ENCODE measurements at places on chromosomes 7 and 10.
A peak's percentile ranks its signal among the peaks of the same experiment; 100 is the strongest.

DNA sequence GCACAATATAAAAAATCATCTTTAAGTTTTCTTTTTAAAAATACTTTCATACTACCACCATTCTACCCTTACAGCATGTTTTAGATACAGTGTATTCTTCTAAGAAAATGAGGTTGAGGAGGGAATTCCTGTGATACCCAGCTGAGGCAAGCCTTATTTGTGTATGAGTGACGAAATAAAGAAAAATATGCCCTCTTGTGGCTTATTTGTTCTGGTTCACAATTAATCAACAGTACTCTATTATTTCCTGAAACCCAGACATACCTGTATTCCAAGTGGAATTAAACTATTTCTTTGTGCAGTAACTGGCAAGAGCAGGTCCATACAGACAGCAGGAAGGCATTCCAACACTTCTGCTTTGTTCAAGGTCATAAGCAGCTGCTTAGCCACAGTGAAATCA is 4.5 kb upstream of the SEMA3D start:
- H3K4me1 ChIP-seq = no peaks in the 10 kb centered on the region
- peak; percentile 41 for DNase-seq
- H3K27ac ChIP-seq = no peak overlapping the region
- H3K27me3 ChIP-seq = peaks cover 8% of the 10 kb centered on the region

DNA sequence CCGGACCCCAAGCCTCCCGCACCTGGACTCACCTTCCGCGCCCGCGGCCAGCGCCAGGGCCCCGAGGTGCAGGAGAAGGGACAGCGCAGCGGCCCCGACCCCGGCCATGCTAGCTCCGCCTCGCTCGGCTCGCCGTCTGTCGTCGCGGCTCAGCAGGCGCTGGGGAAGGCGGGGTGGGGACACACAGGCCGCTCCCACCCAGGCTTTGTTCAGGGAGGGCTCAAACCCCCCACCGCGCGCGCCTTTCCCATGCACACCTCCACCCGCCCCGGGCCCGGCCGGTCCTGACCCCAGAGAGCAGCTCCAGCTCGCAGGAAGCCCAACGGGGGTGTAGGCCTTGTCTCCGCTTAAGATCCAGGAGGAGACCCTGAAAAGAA is at the start of gene KCP:
Gene KCP, minus strand, starts transcription at position 141 of the 377 bp plus-strand sequence. Its CDS starts 33 bp downstream, at position 108.
- no peak within 1 kb of the TSS for H3K27ac ChIP-seq
- H3K4me1 ChIP-seq = peaks cover 21% of the 10 kb centered on the region
- H3K4me3 ChIP-seq = no peak within 1 kb of the TSS

DNA sequence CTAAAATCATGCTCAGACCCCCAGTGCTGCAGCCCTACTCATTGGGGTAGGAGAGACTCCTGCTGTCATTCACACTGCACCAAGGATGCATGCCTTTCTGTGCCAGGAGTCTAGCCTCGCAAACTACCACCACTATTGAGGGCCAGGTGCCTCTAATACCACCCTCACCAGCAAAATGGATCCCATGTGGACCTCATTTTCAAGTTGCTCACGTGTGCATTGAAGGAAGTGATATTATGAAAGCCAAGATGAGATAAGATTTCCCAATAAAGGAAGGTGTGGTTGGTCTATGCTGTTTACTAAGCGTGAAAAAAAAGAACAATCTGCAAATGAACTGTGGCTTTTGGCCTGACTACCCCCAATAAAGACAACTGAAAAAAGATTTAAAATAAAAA is 7.2 kb upstream of the LAMTOR4 start:
- no peak overlapping the region for H3K27ac ChIP-seq
- H3K4me1 ChIP-seq = peaks cover 11% of the 10 kb centered on the region
- no peaks in the 10 kb centered on the region for H3K27me3 ChIP-seq
- DNase-seq = no peak
- no peak overlapping the region for H3K4me3 ChIP-seq
- H3K36me3 ChIP-seq = no peaks in the 10 kb centered on the region

DNA sequence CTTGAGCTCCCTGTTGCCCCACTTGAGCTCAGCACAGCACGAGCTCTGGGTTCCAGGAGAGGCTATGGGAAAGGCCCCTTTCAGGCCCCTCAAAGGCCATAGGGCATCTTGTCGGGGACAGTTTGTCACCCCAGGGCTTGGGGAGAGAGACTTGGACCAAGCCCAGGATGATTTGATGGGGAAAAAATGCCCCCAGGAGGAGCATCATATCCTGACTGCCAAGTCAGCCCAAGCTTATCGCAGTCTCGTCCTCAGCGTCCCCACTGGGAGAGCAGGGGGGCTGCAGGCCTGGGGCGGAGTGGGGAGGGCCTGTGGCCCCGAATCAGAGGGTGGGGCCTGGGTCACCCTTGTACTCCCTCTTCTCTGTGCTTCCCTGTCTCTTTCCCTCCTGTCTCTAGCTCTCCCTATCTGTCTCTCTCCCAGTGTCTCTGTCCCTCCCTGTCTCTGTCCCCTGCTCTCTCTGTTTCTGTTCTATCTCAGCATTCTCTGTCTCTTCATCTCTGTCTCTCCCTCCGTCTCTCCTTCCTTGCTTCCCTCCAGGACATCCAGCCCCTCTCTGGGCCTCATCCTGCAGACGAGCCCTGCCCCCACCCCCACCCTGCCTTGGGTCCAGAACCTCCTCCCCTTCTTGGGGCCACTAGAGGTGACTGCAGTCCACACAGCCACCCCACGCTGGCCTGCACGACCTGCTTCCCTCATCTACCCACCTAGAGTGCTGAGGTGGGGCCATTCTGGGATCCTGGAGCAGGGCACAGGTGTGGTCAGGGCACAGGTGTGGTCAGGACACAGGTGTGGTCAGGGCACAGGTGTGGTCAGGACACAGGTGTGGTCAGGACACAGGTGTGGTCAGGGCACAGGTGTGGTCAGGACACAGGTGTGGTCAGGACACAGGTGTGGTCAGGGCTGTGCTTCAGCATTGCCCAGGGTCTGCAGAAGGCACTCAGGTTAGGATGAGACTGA is 17.3 kb upstream of the GRIFIN start:
- H3K4me1 ChIP-seq = peaks cover 45% of the 10 kb centered on the region
- H3K4me3 ChIP-seq = no peak overlapping the region
- H3K27me3 ChIP-seq = no peaks in the 10 kb centered on the region
- H3K36me3 ChIP-seq = no peaks in the 10 kb centered on the region

- no peak overlapping the region for H3K4me3 ChIP-seq
- peak overlapping the region; percentile 77 for H3K27ac ChIP-seq
- DNase-seq = peak; percentile 28
- no peaks in the 10 kb centered on the region for H3K27me3 ChIP-seq
- no peaks in the 10 kb centered on the region for H3K36me3 ChIP-seq
- H3K4me1 ChIP-seq = no peaks in the 10 kb centered on the region
Observed at GRCh38 chr7:101902680-101903514, 85.5 kb downstream of the CUX1 start.

GRCh38 chr10:97999923-98000248 is 30.5 kb downstream of the CRTAC1 start:
- peaks cover 2% of the 10 kb centered on the region for H3K4me1 ChIP-seq
- H3K4me3 ChIP-seq = no peak overlapping the region
- peaks cover 1% of the 10 kb centered on the region for H3K27me3 ChIP-seq
- H3K36me3 ChIP-seq = no peaks in the 10 kb centered on the region
- DNase-seq = no peak

- H3K27ac ChIP-seq = no peak overlapping the region
- no peaks in the 10 kb centered on the region for H3K36me3 ChIP-seq
- H3K4me3 ChIP-seq = no peak overlapping the region
- peak; percentile 12 for DNase-seq
- H3K4me1 ChIP-seq = no peaks in the 10 kb centered on the region
- peaks cover 17% of the 10 kb centered on the region for H3K27me3 ChIP-seq
Observed at GRCh38 chr10:13831711-13832141, 245.0 kb downstream of the PRPF18 start.

DNA sequence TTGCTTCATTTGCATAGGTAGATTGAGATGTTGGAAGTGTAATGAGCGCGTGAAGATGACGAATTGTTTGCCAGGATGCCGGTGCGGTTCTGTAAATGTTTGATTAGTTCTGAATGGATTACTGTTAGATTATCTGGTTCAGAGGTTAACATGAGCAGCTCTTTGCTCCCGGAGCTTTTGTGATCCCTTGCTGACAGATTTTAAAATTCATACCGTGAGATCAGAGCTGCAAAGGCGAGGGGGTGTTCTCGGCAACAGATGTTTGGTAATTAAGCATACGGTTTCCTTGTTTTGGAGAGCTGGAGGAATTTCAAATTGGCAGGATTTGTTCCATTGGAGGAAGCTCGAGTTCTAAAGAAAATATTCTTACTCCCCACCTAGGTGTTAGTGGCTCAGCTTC is 237.8 kb upstream of the GPR26 start:
- no peak for DNase-seq
- no peak overlapping the region for H3K27ac ChIP-seq
- H3K27me3 ChIP-seq = no peaks in the 10 kb centered on the region
- no peaks in the 10 kb centered on the region for H3K36me3 ChIP-seq

- peaks cover 9% of the 10 kb centered on the region for H3K36me3 ChIP-seq
- no peaks in the 10 kb centered on the region for H3K27me3 ChIP-seq
Observed at GRCh38 chr10:63498665-63499064, 22.5 kb upstream of the REEP3 start.

DNA sequence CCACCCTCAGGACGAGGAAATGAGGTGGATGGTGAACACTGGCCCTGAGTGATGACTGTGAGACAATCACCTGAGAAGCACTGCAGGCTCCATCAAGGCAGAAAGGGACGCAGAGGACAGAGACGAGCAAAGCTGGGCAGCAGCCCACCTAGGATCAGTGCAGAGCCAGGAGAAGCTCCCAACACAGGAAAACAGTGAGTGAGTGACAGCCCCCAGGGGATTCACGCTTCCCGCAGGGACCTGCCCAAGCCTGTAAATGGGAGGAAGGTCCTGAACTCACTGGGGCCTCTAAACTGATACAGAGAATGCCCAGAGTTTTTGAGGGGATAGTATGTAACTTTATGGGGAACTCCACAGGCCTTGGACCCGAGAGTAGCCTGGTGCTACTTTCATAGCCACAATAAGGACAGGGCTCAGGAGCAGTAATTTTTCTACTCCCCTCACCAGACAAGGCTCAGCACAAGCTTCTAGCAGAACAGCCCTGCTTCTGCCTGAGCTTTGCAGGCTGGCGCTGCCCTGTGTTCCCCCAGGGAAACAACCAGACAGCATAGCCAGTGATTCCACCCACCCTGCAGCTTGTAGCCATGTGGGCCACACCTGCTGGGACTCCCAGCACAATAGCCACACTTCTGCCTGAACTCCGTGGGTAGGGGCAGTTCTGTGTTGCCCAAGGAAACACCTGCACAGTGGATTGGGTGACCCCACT is 708.4 kb downstream of the POM121L12 start:
- no peak overlapping the region for H3K4me3 ChIP-seq
- DNase-seq = no peak
- H3K36me3 ChIP-seq = no peaks in the 10 kb centered on the region
- H3K4me1 ChIP-seq = no peaks in the 10 kb centered on the region
- H3K27ac ChIP-seq = no peak overlapping the region
- H3K27me3 ChIP-seq = no peaks in the 10 kb centered on the region

- peaks cover 9% of the 10 kb centered on the region for H3K27me3 ChIP-seq
- H3K27ac ChIP-seq = no peak overlapping the region
- no peak for DNase-seq
- no peaks in the 10 kb centered on the region for H3K36me3 ChIP-seq
- no peaks in the 10 kb centered on the region for H3K4me1 ChIP-seq
- H3K4me3 ChIP-seq = peak overlapping the region; percentile 56
Observed at GRCh38 chr7:128120976-128121490, 89.8 kb upstream of the LRRC4 start.

GRCh38 chr10:7763929-7764328 is 23.9 kb downstream of the KIN start:
- DNase-seq = peak; percentile 69
- peaks cover 17% of the 10 kb centered on the region for H3K4me1 ChIP-seq
- peak overlapping the region; percentile 50 for H3K27ac ChIP-seq
- H3K4me3 ChIP-seq = no peak overlapping the region
- peaks cover 17% of the 10 kb centered on the region for H3K36me3 ChIP-seq

- no peaks in the 10 kb centered on the region for H3K27me3 ChIP-seq
- no peaks in the 10 kb centered on the region for H3K4me1 ChIP-seq
- H3K4me3 ChIP-seq = no peak overlapping the region
- H3K27ac ChIP-seq = no peak overlapping the region
Observed at GRCh38 chr7:92988051-92988450, 129.7 kb downstream of the SAMD9 start.

- no peak overlapping the region for H3K4me3 ChIP-seq
- H3K27me3 ChIP-seq = no peaks in the 10 kb centered on the region
- no peak overlapping the region for H3K27ac ChIP-seq
- no peaks in the 10 kb centered on the region for H3K36me3 ChIP-seq
Observed at GRCh38 chr10:78588194-78588811, 480.5 kb upstream of the ZMIZ1 start.

GRCh38 chr7:143367972-143368371 is 5.5 kb upstream of the FAM131B start:
- no peak for DNase-seq
- no peak overlapping the region for H3K27ac ChIP-seq
- no peak overlapping the region for H3K4me3 ChIP-seq
- H3K36me3 ChIP-seq = no peaks in the 10 kb centered on the region
- peaks cover 15% of the 10 kb centered on the region for H3K27me3 ChIP-seq
- peaks cover 11% of the 10 kb centered on the region for H3K4me1 ChIP-seq

DNA sequence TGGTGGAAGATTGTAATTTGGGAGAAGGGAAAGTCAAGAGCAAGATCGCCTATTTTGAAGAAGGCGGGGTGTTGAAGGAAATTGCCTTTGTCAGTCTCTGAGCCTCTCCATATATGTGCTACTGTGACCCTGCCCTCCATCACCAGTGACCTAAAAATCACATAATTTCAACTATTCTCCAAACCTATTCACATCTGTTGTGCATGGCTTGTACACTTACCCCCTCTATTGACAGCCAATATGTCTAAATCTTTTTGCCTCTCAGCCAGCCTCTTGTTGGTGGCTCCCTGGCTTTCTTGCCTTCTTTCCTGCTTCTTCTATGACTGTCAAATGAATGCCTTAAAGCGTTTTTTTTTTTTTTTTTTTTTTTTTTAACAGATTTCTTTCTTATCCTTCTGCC is 295.6 kb downstream of the AUTS2 start:
- H3K27ac ChIP-seq = no peak overlapping the region
- no peaks in the 10 kb centered on the region for H3K36me3 ChIP-seq
- H3K4me1 ChIP-seq = peaks cover 5% of the 10 kb centered on the region
- no peak overlapping the region for H3K4me3 ChIP-seq

DNA sequence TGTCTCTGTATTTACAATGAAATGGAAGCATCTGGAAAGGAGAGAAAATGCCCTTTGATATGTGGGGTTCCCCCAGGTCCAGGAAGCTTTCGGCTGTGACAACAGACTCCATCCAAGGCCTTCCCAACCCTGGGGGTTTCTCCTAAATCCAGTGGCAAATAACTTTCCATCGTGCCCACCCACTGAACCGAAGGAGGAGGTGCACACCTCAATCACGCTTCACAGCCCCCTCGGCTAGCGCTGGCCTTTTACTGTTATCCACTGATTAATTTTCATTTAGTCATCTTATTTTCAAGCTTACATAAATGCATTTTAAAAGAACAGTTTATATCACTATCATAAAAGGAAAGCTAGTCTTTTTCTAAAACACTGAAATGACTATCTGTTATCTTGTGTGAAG is 286.8 kb upstream of the ZMIZ1 start:
- no peaks in the 10 kb centered on the region for H3K36me3 ChIP-seq
- H3K4me3 ChIP-seq = no peak overlapping the region
- no peaks in the 10 kb centered on the region for H3K4me1 ChIP-seq
- no peak for DNase-seq
- H3K27ac ChIP-seq = no peak overlapping the region
- H3K27me3 ChIP-seq = no peaks in the 10 kb centered on the region

- no peak overlapping the region for H3K4me3 ChIP-seq
- H3K27ac ChIP-seq = no peak overlapping the region
- H3K4me1 ChIP-seq = no peaks in the 10 kb centered on the region
- no peaks in the 10 kb centered on the region for H3K27me3 ChIP-seq
- no peak for DNase-seq
Observed at GRCh38 chr10:9296190-9296589, 1241.7 kb downstream of the GATA3 start.

All from common myeloid progenitor, CD34-positive (primary cell).